Lower lobe of right lung (tissue), 2 donors: ENCODE measurements at places on chromosomes 1 and 21.

GRCh38 chr1:85088408-85088784 is 40.1 kb upstream of the MCOLN3 start:
- DNase-seq = no peak

- no peak for DNase-seq
Measured at GRCh38 chr1:185314411-185314810, 2.6 kb downstream of the IVNS1ABP start.

DNA sequence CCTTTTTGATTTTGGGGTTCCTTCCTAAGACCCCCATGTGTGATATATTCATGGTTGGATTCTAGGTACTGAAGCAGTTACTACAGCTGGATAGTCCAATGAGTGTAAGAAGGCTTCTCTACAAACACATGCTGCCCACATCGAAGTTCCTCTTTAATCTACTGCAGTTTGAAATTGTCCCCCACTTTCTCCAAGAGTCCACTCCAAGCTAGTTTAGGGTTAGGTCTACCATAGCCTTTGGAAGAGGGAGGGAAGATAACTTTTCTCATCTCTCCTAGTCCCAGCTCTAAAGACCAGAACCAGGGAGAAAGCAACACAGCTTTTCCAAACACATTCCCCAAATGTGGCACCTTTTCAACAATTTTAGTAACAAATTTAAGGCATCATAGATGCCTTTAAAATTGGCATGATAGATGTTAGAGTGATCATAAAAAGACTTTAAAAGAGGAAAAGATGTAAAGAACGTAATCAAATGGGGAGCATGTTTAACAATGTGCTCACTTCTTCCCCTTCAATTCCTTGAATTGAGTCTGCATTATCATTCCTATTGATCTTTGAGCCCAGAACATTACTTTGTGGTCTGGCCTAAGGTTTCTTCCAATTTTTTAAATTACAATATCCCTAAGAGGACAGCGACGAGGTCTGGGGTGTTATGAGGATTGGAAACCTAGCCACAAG is 1.0 kb upstream of the EXO1 start:
- no peak for DNase-seq

- no peak for DNase-seq
Measured at GRCh38 chr1:185645686-185646085, 88.5 kb upstream of the HMCN1 start.

DNA sequence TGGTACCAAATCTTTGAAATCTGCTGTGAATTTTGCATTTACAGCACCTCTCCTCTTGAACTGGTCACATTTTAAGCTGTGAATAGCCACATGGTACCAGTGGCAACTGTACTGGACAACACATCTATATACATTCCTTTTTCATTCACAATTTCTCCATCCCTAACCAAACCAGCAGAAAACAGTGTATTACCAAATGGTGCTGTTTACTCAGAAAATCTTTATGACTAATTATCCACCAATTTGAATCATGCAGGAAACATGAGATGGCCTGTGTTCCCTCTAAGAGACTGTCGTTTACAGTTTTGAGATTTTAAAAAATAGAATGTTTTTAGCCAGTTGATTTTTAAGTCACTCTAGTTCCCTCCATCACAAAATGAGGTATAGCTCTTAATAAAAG is 17.6 kb upstream of the CCT8 start:
- no peak for DNase-seq

- no peak for DNase-seq
Measured at GRCh38 chr1:116661633-116662032, 5.9 kb downstream of the IGSF3 start.

GRCh38 chr1:159705251-159705903 is 9.0 kb downstream of the CRP start:
- no peak for DNase-seq

GRCh38 chr1:68103884-68104554 is 53.6 kb upstream of the DIRAS3 start:
- no peak for DNase-seq

DNA sequence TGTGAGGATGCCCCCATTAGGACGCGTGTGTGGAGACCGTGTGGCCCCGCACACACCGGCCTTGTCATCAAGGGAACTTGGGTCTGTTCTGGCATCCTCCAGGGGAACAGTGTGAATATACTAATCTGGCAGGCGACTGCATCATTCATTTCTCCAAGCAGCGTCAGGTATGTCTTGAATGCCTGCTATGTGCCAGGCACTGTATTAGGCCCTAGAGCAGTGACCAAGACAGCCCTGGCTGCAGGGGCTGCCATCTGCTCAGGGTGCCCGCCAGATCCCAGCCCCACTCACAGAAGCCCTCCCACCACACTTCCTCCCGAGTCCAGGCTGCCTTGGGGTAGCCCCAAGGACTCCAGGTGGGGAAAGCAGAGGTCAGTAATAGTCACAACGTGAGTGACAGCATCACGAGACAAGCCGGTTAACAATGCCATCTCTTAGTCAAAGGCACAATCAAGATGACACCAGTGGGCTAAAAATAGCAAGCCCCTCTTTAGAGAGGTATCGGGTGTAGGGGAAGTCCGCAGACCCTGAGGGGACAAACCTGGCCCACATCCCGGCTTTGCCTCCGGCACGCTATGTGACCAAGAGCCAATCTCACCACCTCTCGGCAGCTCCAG is 7.5 kb upstream of the LAPTM5 start:
- no peak for DNase-seq

DNA sequence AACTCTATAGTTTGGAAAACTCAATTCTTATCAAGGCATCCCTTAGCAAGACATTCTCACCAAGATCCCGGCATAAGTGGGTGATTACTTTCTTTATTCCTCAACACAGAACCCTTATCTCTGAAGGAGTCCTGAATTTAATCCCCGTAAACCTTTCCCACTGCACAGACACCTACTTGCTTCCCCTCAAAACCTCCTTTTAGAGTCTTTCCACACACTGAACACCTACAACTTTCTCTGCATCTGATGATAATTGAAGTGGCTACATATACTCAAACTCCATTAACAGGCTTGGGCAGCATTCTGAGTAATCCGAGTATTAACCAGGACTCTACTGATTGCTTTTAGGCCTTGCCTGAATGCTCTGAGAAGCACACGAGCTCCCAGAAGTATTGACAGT is 23.5 kb downstream of the PALMD start:
- no peak for DNase-seq

GRCh38 chr1:44030605-44031251 is 534 bp downstream of the SLC6A9 start:
- peak; percentile 56 for DNase-seq

DNA sequence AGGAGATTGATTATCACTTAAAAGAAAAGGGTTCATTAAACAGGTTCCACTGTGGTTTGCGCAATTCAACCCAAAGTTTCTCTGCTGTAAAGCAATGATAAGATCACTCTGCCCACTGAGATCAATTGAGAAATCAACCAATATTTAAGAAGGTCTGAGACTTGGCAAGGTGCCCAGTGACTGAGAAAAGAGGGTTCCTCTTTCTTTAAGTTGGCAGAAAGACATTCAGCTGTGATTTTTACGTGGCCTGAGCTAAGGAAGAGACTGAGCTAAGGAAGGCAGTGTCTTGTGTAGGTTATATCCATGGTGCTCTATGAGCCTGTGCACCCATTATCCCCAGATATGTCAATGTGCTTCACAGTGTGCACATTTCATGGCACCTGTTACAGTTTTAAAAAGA is 344.1 kb downstream of the DISC1 start:
- no peak for DNase-seq

GRCh38 chr1:110087812-110088738 is 17.6 kb upstream of the ALX3 start:
- no peak for DNase-seq

DNA sequence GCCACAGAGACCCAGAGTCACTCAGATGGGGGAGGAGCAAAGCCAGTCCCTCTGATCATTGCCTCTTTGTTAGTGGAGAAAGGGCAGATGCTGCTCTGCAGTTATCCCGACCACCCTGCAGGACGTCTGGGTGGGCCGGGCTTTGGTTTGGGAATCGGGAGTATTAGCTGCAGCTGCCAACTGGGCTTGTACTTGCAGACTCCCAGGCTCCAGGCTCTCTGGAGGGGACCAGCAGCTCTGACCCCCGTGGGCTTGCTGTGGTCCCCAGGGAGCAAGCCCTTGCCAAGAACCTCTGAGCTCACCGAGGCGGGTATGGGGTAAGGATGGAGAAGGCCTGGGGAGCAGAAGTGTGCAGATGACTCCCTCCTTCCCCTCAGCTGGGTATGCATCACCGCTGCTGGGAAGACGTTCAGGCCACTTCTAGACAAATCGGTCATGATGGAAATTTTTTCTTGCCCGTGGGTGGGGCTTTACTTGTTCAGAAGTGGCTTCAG is 21.6 kb downstream of the MAPKAPK2 start:
- DNase-seq = no peak

GRCh38 chr1:245255783-245256182 is 101.0 kb downstream of the KIF26B start:
- no peak for DNase-seq

GRCh38 chr1:150001415-150001814 is 9.1 kb downstream of the OTUD7B start:
- no peak for DNase-seq

DNA sequence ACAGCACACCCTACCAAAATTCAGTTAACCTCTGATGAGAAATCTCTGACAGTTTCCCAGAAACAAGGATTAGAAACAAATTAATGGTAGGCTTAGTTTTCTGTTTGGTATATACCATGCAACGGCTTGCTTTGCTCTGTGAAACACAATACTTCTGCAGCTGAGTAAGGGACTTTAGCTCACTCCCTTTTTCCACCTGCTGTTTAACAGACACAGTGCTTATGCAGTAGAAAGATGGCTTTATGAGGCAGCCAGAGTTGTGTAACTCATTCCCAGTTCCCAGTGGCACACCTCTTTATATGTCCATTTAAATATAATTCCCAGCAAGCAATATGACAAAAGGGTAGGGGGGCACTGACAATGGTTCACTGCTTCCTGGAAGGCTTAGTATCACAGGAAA is 124.0 kb downstream of the PIGK start:
- no peak for DNase-seq

GRCh38 chr1:19619697-19620384 is 24.3 kb upstream of the NBL1 start:
- no peak for DNase-seq

DNA sequence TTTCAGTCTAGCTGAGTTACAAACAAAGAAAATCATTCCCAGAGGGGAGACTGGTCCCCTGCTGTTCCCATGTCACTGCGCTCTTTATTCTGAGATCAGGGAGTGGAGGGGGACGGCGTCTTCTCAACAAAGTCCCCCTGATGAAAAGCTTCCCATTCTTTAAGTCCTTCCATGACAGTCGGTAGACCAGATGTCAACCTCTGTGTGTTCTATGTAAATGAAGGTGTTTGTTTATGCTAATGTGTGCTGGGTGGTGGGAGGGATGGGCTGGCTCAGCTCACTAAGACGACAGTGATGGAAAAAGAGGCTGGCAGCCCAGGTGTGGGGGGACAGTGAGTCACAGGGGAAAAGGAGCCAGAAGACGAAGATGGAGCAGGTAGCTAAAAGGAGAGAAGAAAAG is 148.2 kb upstream of the KLHDC7A start:
- DNase-seq = no peak

DNA sequence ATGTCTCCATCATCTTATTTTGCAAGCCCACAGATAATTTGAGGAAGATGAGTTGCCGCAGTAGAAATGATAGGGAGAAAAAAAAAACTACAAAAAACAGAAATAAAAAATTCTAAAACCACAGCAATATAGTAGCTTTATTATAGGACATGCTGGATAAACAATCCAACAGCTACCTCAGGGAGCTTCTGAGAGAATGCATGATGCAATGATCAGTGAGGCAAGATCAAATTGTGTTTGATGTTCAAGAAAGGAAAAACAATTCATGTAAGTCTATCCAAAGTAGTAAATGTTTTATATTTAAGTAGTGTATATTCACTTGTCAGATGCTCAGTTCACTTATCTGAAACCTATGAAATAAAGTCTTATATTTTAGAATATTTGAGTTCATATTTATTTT is 6.7 kb downstream of the CR1L start:
- no peak for DNase-seq

DNA sequence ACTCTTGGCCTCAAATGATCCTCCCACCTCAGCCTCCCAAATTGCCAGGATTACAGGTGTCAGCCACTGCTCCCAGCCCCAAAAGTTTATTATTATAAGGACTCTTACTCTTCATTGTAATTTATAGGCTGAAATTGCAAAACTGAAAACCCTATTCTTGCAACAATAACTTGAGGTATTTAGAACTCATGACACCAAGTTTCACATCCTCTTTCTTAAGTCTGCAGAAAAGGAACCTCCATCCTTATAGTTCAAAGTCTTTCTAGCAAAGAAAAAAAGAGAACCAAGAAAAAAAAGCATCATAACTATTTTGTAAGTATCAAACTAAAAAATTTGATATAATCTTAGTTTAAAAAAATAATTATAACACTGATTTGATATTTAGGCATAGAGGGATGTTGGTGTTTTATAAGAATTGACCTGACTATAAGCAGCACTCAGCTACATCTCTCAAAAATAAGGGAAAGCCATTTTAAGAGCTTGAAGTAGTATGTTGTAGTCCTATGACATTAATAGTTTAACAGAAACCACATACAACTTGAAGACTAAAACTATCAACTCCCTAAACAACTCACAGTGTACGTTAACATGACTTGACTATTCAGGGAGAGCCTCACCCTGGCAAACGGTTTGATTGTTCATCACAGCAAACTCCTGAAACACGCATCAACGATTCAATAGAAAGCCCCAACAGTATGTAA is 122.4 kb downstream of the AKT3 start:
- no peak for DNase-seq

- no peak for DNase-seq
Measured at GRCh38 chr1:197842646-197843045, 59.8 kb upstream of the C1orf53 start.

- DNase-seq = no peak
Measured at GRCh38 chr1:52511851-52512615, 40.9 kb downstream of the TUT4 start.

GRCh38 chr1:193769651-193770050 is 583.2 kb upstream of the B3GALT2 start:
- no peak for DNase-seq

DNA sequence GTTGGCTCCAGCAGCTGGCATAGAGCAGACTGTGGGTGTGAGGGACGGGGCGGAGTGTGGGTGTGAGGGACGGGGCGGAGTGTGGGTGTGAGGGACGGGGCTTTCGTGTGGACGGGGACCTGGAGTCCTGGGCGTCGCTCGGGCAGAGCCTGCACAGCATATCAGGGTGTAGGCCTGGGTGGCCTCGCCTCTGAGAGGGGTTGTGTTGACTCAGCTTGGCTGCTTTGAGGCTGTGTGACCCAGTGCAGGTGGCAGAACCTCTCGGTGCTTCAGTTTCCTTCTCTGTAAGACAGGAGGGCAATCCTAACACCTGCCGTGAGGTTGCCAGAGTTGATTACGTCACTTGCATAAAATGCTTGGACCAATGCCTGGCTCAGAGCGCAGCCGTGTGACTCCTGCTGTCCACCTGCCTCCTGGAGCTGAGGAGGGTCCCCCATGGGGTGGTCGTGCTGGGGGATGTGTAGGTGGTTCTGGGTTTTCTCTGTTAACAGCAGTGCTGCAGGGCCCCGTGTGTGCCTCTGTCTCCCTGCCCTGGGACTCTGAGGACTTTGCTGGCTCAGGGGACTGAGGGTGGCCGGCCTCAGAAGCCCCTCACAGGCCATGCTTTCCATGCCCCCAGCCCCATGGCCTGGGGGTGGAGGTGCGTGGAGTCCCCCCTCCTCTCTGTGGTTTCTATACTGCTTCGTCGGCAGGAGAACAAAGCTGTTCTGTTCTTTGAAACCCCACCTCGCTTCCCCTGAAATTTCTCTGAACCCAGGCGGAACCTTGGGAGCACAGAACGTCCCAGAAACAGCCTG is 15.4 kb downstream of the PDXK start:
- DNase-seq = no peak
